ENCODE measurements at places on chromosomes 2 and 18.

GRCh38 chr2:59195851-59196250 lies 954.7 kb upstream of the FANCL start:
- DNase-seq, result no peak

GRCh38 chr2:226971770-226972169 lies 135.9 kb downstream of the RHBDD1 start:
- DNase-seq, result no peak

DNA sequence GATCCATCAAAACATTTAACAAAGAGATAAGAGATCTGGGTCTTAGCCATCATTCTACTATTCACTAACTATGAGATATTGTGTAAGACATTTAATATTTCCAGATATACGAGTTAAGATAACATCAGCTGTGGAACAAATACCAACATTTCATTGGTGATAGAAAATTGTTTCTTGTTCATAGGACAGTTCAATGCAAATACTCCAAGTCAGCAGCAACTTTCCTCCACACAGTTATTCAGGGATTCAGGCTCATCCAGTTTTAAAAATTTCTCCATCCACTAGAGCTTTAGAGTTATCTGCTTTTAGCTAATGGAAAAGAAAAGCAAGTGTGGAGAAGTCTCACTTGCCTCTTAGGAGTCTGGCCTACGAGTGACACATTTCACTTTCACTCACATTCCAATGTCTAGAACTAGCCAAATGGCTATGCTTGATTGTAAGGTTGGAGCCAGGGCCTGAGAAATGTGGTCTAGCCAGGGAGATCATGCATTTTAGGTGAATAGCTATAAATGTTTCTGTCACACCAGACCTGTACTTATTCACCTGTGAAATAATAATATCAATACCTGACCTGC lies 119.3 kb upstream of the MAPRE2 start:
- no peak for DNase-seq

- DNase-seq, result no peak
Observed at GRCh38 chr2:204505488-204505887, 39.8 kb upstream of the PARD3B start.

- no peak for DNase-seq
Observed at GRCh38 chr2:143433251-143433650, 304.0 kb downstream of the ARHGAP15 start.

DNA sequence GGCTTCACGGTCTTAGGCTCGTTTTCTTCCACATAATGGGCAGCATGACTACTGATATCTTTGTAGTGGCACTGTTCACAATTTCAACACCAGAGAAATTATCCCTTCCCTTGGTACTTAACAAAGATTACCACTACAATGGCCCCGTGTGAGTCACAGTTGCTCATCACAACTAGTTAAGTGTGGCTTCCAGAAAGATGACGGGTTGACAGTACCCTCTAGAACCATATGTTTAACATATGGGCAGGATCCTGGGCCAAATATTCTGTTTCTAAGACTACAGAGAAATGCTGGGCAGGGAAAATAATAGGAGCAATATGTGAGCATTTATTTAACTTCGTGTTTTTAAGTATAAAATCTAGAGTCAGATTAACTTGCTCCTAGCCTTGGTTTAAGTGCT lies 780.1 kb upstream of the LINC00305 start:
- no peak for DNase-seq

DNA sequence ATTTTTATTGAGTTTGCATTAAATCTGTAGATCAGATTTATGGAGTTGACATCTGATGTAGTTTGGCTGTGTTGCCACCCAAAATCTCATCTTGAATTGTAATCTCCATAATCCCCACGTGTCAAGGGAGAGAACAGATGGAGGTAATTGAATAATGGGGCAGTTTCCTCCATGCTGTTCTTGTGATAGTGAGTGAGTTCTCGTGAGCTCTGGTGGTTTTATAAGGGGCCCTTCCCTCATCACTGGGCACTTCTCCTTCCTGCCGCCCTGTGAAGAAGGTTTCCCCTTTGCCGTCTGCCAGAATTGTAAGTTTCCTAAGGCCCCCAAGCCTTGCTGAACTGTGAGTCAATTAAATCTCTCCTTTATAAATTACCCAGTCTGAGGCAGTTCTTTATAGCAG lies 32.2 kb downstream of the ZC3H15 start:
- no peak for DNase-seq

DNA sequence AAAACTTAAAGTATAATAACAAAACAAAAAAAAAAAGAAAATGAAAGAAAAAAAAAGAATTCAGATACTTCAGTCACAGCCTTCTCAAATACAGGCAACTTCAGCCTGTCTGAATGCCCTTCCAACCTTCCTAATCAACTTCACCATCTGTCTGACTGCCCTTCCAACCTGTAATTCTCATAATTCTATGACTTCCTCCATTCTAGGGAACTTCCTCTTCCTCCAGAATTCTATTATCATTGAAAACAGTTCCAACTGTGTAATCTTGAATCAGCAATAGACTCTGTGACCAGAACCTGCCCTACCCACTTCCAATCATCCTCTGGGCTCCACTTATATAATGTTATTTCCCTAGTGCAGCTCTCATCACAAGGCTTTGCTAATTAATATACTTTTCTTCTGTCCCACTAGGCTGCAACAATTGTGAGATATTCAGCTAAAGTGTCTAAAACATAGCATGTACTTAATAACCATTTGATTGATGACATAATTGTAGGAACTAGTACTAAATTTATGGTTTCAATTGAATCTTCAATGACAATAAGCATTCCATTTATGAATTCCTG lies 127.3 kb downstream of the UPP2 start:
- DNase-seq, result no peak

- no peak for DNase-seq
Observed at GRCh38 chr2:53801547-53801946, 14.7 kb downstream of the ERLEC1 start.

DNA sequence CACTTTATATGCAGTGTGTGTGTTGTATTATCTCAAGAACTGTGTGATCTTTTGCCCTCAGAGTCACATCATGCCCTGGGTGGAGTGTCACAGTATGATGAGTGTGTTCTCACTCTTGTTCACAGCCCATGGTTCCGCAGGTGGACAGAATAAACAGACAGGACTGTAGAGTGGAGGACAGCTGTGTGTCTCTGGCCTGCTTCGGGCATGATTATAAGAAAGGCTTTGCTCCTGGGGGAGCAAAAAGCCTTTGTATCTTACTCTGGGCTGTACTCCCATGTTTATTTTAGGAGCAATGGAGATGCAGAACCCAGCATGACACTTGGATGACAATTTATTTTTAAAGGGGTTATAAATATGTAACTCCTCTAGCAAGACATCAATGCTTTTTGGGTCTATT lies 371.7 kb upstream of the MEX3C start:
- no peak for DNase-seq

- DNase-seq, result no peak
Observed at GRCh38 chr2:226738821-226739544, 60.6 kb downstream of the IRS1 start.

DNA sequence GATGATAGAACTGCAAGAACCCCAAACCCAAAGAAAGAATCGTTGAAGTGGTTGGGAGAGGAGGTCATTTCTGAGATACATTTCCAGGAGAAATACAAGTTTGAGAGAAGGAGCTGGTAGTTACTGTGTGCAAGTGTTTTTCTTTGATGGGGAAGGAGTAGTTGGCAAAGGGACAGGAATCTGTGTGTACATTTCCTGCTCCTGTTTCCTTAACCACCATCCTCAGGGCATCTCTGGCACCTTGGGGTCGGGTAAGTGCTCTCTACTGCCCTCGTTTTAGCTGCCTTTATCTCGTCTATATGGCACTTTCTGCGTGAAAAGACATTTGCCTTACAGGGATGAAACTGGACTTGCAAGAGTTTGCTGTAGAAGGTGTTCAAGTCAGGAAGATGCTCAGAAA lies 27.3 kb downstream of the CDC42EP3 start:
- DNase-seq, result no peak
